ENCODE measurements at places on chromosomes 2 and 18.

GRCh38 chr2:240364961-240365775 is 70.3 kb upstream of the GPC1 start:
- no peak for DNase-seq

DNA sequence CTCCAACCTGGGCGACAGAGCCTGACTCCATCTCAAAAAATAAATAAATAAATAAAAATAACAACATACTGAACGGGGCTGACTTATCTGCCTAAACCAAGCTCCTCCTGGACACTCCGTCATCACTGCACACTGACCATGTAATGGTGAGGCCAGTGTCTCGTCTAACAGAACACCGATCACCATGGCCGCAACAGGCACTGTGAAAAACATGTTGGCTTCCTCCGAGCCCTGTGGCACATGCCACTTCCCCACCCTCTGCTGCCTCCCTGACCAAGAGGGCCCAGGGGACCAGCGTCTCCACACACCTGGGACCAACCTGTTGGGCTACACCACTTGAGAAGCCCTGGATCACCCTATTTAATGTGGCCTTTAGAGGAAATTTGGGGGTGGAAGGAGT is 33.9 kb downstream of the ZNF516 start:
- DNase-seq = no peak

DNA sequence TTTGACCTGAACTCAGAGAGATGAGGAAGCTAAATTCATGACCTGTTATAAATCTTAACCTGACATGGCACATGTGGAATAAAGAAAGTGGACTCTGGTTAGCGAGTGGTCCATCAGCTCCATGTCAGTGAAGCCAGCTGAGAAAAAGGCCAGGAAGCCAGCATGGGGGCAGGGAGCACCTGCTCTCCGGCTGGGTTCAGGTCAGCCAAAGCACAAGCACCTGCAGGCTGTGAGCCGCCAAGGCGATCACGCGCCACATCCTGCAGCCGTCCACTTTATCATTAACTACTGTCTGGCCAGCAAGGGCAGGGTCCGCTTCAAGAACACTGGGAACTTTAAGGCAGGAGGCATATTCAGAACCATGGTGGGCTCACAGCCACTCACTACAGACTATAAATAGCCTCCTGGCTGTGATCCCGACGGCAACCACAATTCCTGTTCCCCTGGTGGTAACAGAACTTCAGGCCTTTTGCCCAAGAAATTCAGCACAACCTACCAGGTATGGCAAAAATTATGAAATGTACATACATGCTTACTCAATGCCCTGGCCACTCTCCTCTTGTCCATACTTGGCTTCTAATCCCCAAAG is 35.5 kb downstream of the ACVR1 start:
- no peak for DNase-seq

DNA sequence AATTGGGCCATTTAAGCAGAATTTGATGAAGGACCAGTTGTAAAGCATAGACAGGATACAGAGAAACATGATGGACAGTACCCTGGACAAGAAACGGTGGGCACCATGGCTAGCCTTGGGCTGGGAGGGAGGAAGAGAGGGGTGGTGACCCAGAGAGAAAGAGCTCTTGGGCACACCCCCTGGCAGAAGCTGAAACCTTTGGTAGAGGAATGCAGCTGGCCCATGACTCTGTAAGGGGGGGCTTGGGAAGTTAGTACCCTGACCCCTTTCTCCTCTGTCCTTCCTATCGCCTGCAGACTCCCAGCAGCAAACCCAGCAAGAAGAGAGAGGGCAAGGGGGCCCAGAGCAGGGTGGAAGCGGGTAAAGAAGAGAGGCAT is 32.6 kb downstream of the MRPL44 start:
- DNase-seq = peak; percentile 39

DNA sequence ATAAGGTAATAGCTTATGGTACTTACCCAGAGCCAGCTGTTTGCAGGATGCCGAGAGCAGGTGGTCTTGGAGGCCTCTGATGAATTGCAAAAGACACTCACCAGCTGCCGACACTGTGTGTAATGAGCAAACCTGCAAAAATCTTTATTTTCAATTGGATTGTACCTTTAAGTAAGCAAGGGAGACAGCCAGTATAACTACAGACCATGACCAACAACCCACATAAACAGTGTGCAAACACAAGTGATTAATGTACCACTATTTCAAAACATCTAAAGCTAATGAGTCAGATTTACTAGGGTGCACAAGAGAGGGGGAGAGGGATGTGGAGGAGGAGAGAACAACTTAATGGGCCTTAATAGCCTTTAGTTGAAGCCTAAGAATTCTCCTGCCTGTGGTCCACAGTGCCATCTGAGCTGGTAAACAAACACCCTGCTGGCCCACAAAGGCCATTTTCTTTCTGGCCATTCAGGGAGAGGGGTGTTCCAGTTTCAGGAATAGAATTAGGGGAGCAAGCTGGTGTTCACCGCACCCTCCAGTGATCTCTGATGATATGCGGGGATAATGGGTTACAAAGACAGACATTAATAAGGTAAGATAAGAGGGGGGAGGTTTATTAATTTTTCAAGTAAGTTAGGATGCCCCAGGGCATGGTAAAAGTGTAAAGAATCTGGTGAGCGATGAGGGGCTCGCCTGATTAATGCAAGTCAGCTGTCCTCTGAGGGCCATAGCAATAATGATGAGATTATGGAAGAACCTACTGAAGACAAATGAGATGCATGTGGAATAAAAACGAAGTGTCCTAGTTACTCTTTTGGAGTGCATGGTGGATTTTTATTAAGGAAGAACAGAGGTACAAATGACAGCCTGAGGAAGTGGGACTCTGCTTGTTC is 196.4 kb downstream of the HRH4 start:
- no peak for DNase-seq

DNA sequence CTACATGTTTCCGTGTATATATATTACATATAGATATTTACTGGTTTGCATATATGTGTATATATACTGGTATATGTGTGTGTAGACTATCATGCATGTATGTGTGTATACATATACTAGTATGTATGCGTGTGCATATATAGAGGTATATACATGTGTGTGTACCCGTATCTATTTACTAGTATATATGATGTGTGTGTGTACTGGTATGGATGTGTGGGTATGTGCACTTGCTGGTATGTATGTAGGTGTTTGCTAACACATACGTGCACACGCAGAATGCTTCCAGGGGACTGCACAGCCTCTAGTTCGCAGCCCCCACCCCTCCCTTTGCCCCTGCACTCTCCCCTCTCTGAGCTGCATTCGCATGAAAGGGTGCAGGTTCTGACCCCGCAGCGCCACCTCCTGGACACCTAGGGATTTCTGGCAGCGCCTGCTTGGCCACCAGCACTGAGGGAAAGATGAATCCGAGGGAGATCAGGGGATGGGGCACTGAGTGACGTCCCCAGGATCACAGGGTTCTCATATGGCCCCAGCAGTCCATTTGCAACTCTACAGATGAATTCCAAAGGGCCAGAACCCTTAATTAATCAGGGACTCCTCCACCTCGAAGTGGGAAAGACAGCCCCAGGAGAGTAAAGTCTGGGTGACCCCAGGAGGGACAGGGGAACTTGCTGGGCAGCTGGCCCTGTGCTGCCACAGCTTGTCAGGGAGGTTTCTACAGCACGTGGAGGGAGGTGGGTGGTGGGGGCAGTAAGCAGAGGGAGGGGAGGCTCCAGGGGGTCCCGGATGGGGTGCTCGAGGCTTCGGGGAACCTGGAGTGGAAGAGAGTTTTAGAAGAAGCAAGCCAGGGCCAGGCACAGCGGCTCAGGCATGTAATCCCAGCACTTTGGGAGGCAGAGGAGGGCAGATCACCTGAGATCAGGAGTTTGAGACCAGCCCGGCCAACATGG is 66.8 kb upstream of the ASAP2 start:
- peak; percentile 85 for DNase-seq

DNA sequence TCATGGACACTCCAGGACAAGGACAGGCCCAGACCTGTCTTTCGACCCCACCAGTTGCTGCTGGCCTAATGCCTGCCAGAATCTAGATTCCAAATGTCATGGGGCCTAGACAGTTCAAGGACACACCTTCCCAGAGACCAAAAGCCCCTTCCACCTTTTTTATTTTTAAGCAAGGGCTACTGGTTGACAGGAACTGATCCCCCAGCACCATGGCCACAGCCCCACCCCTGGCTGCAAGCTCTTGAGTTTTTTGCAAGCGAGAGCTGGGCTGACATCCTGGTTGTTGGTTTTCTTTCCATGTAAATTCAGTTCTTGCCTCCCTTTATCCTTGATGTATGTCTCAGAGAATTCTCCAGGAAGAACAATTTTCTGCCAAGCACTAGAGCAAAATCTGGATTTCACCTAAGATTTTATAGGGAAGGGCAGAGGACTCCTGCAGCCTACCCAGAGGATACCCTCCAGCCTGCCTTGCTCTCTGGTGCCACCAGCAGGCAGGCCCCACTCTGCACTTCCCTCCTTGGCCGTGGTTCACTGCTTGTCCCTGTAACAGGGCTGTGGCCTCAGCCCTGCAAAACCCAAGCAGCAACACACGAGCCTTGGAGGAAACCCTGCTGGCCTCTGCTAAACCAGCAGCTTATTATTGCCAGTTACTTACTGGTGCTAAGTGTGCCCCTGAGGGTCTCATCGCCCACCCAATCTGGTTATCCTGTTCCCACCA is 97.7 kb downstream of the TWIST2 start:
- DNase-seq = peak; percentile 72

DNA sequence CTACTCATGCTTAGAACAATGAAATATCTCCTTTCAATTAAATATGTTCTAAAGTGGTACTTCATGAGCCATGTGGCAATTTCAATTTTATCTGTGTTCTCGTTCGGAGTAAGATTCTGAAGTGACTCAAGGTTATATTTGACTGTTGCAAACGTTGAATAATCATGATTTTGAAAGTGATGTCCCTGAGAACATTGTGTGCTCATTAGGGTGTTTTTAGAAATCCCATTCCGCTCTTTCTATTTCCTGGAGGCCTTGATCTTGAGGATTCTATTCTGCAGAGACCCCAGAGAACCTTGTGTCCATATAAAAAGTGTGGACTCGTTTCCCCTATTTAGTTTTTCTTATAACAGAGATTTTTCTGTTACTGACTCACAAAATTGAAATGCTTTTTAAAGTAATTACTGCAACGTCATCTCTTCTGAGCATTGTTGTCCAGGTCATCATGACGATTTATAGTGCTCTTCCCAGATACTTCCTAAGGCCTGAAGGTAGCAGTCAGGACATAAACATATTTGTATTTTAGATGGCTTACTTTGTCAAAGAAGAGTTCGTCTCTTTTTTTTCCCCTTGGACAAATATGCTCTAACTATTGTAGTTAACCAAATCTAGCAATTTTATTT is 27.2 kb downstream of the IL1R2 start:
- DNase-seq = no peak

- DNase-seq = no peak
Observed at GRCh38 chr18:13381944-13382365, 163.4 kb downstream of the LDLRAD4 start.

DNA sequence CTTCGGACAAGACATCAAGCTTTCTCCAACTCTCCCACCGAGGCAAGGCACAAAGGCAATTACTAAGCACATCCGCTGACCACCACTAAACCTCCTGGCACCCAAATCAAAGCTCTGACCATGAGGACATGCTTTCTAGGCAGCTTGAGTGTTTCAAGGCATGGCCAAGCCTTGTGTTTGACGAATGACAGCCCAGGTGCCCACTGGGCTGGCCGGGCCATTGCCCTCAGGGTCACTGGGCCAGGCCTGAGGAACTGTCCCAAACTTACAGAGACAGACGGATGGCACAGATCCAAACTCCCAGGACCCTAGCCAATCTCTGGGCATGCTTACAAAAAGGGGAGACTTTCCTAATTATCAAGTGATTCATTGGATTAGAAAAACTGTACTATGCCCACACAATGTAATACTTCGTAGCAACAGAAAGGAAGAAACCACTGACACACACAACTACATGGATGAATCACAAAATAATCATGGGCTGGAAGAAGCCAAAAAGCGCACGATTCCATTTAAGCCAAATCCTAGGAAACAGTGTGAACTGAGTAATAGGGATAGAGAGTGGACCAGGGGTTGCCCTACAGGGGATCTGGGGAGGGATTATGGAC is 20.2 kb downstream of the CRACDL start:
- no peak for DNase-seq
